ENCODE measurements at places on chromosomes 6 and 20.

DNA sequence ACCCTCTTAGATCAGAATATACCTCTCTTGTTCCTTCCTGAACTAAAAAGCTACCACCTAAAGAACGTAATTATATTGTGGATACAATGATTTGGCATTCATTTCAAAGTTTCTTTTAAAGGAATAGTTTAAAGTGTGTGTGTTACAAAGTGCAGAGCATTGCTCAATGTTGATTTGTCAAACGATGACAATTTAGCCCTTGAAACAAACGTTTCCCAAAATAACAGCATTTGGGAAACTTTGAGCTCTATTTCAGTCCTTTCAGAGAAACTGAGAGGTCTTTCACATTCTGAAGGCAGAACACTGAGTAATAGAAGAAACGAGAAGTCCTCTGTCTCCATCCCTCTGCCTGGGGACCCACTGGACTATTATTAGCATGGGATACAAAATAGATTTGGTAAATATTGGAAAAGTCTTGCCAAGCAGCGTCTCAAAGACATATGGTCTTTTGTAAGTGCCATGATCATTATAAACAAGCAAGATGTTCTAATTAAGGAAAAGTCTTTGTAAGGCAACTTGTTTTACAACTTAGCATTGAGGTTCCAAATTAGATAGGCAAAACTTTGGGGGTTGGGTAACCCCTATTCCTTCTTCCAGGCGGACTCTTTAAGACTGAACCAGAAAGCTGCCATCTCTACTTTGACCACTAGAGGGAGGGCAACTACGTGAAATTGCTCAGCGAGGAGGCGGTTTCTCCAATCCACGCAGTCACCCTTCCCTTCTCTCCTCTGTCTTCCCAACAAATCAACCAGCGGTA is 208.8 kb downstream of the RNF144B start:
- DNase-seq = no peak

DNA sequence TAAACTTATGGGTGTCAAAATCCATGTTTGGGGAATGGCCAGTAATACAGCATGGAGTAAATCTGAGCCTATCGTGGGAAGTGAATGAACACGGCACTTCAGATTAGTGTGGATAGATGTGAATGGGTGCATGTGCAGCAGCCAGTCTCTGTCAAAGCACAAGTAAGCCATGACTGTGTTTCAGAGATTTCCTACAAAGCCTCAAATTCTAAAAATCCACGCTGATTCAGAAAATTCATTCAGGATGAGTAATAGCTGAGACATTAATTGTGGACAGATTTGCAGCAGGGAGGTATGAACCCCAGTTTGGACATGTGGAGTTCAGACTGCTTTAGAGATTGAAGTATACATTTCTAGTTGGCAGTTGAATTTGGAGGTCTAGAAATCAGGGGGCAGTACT is 115.1 kb downstream of the QKI start:
- no peak for DNase-seq

- DNase-seq = no peak
These were observed 8.3 kb downstream of the MDGA1 start for GRCh38 chr6:37689381-37689780.

GRCh38 chr6:164014346-164015087 is 600.0 kb downstream of the QKI start:
- no peak for DNase-seq

DNA sequence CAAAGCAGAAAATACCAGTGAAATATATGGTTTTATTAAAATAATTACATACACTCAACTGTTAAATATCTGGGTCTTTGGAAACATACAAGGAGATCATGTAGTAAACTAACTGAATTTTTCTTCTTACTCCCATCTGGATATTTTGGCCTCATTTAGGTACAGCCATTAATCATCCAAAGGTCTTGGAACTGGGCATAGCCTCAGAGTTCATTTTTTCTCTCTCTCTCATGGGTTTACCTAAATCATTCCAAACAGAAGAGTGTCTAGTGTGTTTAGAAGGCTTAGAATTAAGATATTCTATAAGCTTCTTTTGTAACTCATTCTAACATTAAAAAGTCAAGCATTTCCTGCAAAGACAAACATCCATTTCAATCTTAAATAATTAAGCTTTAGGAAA is 79.4 kb downstream of the HMGCLL1 start:
- DNase-seq = no peak

DNA sequence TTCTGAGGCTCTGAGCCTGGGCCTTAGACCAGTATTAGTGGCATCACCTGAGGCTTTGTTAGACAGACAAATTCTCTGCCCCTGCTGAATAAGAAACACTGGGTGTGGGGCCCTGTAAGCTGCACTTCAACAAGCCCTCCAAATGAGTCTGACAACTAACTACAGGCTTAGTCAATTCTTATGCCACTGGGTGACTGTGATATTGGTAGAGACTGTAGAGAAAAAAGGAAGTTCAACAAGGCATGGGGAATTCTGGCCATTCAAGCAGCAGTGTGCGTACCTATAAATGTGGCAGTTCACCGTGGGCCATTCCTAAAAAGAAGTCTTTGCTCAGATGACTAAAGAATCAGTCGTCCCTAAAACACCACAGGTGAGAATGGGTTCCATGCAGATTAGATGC is 82.7 kb downstream of the MDN1 start:
- no peak for DNase-seq

GRCh38 chr6:156406688-156407087 is 370.5 kb upstream of the ARID1B start:
- no peak for DNase-seq

GRCh38 chr6:163776906-163777686 is 362.6 kb downstream of the QKI start:
- DNase-seq = no peak

DNA sequence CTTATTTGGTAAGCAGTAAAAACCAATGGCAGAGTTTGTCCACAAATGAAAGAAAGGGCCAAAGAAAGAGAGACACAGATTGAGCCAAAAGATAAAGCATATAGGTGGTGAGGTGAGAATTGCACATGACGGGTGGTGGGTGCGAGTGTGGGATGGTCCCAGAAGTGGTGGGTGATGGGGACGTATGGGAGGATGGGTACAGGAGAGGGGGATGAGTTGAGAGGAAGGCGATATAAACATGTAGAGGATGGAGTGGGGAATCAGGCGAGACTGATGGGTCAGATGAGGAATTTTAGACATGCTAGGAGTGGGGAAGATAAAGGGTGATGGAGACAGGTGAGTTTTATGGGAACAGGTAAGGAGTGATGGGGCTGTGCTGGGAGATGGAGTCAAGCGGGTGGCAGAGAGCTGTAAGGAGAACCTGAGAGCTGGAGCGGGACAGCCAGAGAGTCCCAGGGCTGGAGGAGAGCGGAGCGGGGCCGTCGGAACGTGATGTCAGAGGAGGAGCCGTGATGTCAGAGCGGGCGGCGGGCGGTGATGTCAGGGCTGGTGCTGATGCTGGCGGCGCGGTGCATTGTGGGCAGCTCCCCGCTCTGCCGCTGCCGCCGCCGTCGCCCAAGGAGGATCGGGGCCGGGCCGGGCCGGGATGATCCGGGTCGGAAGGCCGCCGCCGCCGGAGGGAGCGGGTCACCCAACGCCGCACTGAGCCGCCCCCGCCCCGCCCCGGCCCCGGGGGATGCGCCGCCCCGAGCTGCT is at the start of gene TTBK1:
TTBK1 (plus strand) TSS at position 574 of the 756 bp plus-strand sequence. CDS start 3,180 bp downstream, outside the sequence.
- DNase-seq = no peak

DNA sequence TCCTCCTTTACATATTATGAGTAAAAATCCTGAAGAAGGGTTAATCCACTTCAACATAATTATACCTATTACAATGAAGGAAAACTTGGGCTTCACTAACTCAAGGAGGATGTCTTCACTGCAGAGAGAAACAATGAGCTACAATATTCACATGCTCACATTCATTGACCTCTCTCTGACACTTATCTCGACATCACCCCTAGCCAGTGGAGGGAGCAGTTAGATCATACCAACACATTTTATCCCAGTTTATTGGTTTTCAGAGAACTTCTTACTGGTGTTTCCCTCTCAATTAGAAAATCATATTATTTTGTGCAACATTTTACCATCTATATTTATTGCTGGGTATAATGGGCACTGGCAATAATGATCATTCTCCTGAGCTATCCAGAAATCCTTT is 646.5 kb downstream of the TENT5A start:
- DNase-seq = no peak

All from stimulated activated CD4-positive, alpha-beta T cell treated with anti-CD3 and anti-CD28 coated beads, Interleukin-15, amount 100 ng/mL, for 1 hour (primary cell).